ENCODE measurements at places on chromosomes 3 and 15. TPM values are rescaled to one million over a fixed set of nuclear protein-coding genes. Genes with fewer than 3 reads are reported as not detected.
A peak's percentile ranks its signal among the peaks of the same experiment; 100 is the strongest.

- no peak for DNase-seq
- no peak overlapping the region for H3K4me3 ChIP-seq
- H3K36me3 ChIP-seq = no peaks in the 10 kb centered on the region
- H3K27ac ChIP-seq = no peak overlapping the region
- H3K4me1 ChIP-seq = no peaks in the 10 kb centered on the region
- H3K27me3 ChIP-seq = no peaks in the 10 kb centered on the region
Observed at GRCh38 chr3:7074217-7074616, 213.3 kb downstream of the GRM7 start.

GRCh38 chr15:51904931-51905330, 66.6 kb downstream of the LEO1 start:
- H3K4me3 ChIP-seq = peak overlapping the region; percentile 66
- peaks cover 3% of the 10 kb centered on the region for H3K27me3 ChIP-seq
- peak; percentile 28 for DNase-seq

- no peaks in the 10 kb centered on the region for H3K36me3 ChIP-seq
- H3K27ac ChIP-seq = no peak within 1 kb of the TSS
- peaks cover 14% of the 10 kb centered on the region for H3K4me1 ChIP-seq
- peaks cover 24% of the 10 kb centered on the region for H3K27me3 ChIP-seq
Observed at GRCh38 chr3:184261270-184261853, at the start of gene CAMK2N2. Gene CAMK2N2 (minus strand): TSS chr3:184261553. CDS start chr3:184261285, 268 bp downstream.

GRCh38 chr3:155554777-155555451, 190.0 kb downstream of the PLCH1 start:
- H3K27me3 ChIP-seq = no peaks in the 10 kb centered on the region
- no peaks in the 10 kb centered on the region for H3K36me3 ChIP-seq
- H3K4me1 ChIP-seq = no peaks in the 10 kb centered on the region
- no peak for DNase-seq
- H3K4me3 ChIP-seq = no peak overlapping the region
- H3K27ac ChIP-seq = no peak overlapping the region

DNA sequence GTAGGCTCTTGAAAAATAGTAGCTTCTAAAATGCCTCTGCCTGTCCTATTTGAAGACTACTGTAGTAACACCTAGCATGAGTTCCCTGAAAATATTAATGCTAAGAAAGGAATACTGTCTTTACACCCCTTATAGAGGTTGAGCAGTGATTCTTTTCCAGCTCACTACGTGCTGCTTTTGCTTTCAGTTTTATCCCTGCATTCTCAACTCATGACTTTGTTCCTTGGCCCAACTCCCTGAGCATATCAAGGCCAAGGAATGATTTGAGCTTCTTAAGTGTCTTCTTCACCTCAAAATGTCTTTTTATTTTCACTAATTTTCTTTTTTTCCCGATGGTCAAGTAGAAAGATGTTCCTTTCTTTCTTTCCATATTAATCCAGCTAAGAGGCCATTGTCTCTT, 16.5 kb upstream of the P2RY13 start:
- H3K4me3 ChIP-seq = peak overlapping the region; percentile 79
- H3K36me3 ChIP-seq = no peaks in the 10 kb centered on the region
- H3K27ac ChIP-seq = no peak overlapping the region
- H3K27me3 ChIP-seq = peaks cover 3% of the 10 kb centered on the region
- DNase-seq = peak; percentile 55

- no peak overlapping the region for H3K27ac ChIP-seq
- peaks cover 24% of the 10 kb centered on the region for H3K4me1 ChIP-seq
- H3K36me3 ChIP-seq = peaks cover 13% of the 10 kb centered on the region
- no peak for DNase-seq
- H3K4me3 ChIP-seq = no peak overlapping the region
Observed at GRCh38 chr15:31111091-31111647, 9.6 kb upstream of the TRPM1 start.

DNA sequence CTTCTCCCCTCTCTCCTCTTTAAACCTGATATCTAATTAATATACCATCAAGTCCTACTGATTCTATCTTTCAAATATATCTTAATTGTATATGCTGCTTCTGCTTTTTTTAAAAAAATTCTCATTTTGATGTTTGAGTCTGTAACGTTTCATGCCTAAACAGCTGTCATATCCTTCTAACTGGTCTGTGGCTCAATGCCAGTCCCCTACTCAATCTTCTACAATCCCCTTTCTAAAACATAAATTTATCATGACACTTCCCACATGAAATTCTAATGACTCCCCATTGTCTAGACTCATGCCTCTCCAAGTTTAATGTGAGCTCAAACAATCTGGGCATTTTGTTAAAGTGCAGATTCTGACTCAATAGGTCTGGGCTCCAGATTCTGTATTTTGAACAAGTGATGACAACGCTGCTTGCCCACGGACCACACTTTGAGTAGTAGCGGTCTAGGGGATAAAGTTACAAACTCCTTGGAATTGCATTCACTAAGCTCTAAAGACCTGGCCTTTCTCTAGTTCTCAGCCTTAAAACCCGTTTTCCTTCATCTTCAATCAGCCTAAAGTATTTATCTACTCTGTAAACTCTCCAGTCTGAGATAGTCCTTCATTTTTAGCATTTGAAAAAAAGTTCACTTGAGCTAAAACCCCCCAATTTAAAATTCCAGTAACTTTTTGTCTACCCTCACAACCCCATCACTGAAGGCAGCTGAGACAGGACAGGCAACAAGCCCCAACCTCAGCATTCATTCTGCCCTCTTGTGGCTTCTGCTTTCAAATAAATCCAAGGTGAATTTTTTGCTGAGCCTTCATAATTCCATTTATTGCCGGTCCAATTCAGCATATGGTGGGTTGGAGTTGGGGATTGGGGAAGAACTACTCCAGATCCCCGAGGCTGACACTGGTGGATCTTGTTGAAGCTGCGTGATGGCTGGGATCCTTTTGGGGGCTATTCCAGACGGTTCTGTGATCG, 88.1 kb upstream of the THRB start:
- H3K4me1 ChIP-seq = no peaks in the 10 kb centered on the region
- H3K36me3 ChIP-seq = no peaks in the 10 kb centered on the region
- no peak overlapping the region for H3K27ac ChIP-seq
- DNase-seq = no peak
- no peaks in the 10 kb centered on the region for H3K27me3 ChIP-seq

- no peaks in the 10 kb centered on the region for H3K27me3 ChIP-seq
- no peak overlapping the region for H3K27ac ChIP-seq
- DNase-seq = no peak
- peaks cover 29% of the 10 kb centered on the region for H3K4me1 ChIP-seq
- H3K4me3 ChIP-seq = no peak overlapping the region
Observed at GRCh38 chr15:59013246-59013873, 25.9 kb downstream of the RNF111 start.

DNA sequence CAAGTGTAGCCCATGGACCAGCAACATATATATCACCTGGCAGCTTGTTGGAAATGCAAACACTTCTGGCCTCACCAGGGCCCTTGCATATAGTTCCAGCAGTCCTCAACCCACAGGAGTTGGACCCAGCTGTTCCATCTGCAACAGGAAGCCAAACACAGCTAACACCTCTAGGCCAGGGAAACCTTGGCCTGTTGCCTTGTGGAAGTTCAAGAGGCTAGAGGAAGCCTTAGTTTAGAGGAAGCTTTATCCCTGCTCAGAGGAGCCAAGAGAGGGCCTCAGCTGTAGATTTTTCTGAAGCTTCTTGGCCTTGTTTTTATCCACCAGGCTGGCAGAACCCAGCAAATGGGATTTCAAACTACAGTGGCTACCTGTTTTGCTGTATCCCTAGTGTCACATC, 11.4 kb downstream of the FHIT start:
- no peaks in the 10 kb centered on the region for H3K36me3 ChIP-seq
- H3K4me3 ChIP-seq = no peak overlapping the region
- DNase-seq = no peak
- H3K27me3 ChIP-seq = no peaks in the 10 kb centered on the region

DNA sequence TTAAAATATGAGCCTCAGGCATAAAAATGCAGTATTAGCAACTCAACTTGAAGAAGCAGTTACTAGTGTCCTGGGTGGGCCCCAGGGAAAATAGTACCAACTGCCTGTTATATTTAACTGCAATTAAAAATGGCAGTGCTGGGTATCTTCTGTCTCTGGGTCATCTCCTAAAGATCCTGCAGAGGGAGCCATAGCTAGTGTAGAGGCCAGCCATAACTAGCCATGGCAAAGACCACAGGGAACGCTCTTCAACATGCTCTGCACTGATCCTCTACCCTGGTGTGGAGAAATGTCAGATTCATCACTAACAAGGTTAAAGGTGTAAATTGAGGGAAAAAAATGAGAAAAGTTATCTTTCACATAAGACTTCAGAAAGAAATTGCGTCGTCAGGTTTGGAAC, 181.3 kb downstream of the SNRPN start:
- no peaks in the 10 kb centered on the region for H3K4me1 ChIP-seq
- H3K27me3 ChIP-seq = peaks cover 3% of the 10 kb centered on the region
- no peak for DNase-seq
- H3K4me3 ChIP-seq = no peak overlapping the region
- no peaks in the 10 kb centered on the region for H3K36me3 ChIP-seq

- no peaks in the 10 kb centered on the region for H3K27me3 ChIP-seq
- peaks cover 11% of the 10 kb centered on the region for H3K36me3 ChIP-seq
- H3K27ac ChIP-seq = peak overlapping the region; percentile 58
- H3K4me3 ChIP-seq = no peak overlapping the region
Observed at GRCh38 chr3:188680189-188680588, 491.6 kb upstream of the TPRG1 start.

DNA sequence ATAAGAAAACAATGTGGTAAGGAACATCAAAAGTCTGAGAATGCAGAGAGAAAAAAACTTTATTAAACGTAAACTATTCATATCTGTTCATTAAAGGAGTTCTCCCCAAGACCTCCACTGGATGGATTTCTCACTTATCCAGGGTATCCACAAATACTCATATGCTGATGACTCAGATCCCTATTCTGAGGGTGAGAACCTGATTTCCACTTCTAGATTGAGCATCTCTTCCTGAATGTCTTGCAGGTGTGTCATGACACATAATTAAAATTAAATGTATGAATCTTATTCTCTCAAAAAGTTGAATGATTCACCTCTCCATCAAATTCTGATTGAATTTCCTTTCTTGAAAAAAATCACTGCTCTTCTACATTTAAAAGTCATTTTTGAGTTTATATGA, 199.9 kb downstream of the MFSD1 start:
- DNase-seq = no peak
- H3K4me1 ChIP-seq = no peaks in the 10 kb centered on the region
- H3K27me3 ChIP-seq = peaks cover 1% of the 10 kb centered on the region
- H3K4me3 ChIP-seq = no peak overlapping the region
- H3K27ac ChIP-seq = no peak overlapping the region
- no peaks in the 10 kb centered on the region for H3K36me3 ChIP-seq

DNA sequence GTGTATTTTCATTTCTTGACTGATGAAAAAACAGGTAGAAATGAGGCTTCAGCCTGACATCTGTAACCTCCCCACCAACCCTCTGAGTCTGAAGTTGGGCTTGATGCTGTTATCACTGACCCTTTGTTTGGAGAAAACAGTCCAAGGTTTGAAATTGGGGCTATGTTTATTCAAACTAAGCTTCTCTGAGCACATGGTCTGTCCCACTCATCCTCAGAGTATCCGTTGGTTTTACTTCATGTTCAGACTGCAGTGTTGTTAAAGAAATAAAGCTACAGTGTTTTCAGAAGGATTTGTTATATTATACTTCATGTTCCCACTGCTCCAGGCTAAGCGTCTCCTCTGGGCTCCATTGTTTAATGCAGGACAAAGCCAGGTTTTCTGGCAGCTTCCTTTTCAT, 6.0 kb downstream of the MAPKBP1 start:
- H3K4me1 ChIP-seq = peaks cover 79% of the 10 kb centered on the region
- H3K27ac ChIP-seq = peak overlapping the region; percentile 79
- 0 out of 2 replicates have a peak, but pooled peaks cover 5% of the 10 kb centered on the region for H3K36me3 ChIP-seq
- no peaks in the 10 kb centered on the region for H3K27me3 ChIP-seq
- DNase-seq = peak; percentile 35

DNA sequence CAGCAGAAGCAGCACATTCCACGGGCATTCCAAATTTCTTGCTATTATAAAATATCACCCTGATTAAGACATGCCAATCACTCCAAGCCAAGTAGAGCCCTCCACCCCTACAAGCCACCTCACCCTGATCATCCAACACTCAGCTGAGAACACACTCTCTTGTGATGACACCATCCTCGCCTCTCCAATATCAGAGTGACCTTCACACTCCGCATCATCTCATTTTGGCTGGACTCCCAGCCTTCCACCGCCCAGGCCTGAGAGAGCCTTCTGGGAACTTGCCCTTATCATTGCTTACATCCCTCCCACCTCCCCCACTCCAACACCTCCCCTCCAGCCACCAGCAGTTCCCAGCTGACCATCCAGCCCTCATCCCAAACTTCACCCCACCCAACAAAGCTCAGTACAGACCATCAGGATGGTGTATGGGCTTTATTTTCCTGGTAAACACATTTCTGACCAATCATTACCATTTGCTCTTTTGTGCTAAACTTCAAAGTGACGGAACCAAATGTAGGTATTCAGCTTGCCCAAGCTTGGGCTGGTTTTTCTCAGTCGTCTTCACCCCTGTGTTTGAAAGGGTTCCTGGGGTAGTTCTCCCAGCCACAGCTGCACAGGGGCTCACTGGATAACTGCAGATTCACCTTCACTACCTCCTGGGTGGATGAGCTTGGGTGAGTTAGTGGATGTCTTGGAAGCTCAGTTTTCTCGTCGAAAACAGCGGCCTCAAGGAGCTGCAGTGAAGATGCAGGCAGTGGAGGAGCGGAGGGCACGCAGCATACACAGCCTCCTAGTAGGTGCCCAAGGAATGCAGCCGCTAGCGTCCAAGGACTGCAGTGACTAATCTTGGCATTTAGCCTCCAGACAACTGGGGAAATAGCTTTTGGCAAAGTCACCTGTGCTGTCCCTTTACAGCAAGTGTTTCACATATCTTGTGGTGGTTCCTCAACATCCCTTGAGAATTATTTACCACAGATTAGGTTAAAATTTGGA, 115.1 kb downstream of the LIPC start:
- H3K36me3 ChIP-seq = no peaks in the 10 kb centered on the region
- DNase-seq = peak; percentile 93
- H3K4me1 ChIP-seq = peaks cover 59% of the 10 kb centered on the region
- H3K27ac ChIP-seq = peak overlapping the region; percentile 77
- peaks cover 9% of the 10 kb centered on the region for H3K27me3 ChIP-seq

GRCh38 chr15:101675796-101676582, 23.8 kb upstream of the TM2D3 start:
- peak overlapping the region; percentile 92 for H3K27ac ChIP-seq
- peaks cover 1% of the 10 kb centered on the region for H3K27me3 ChIP-seq
- H3K36me3 ChIP-seq = peaks cover 41% of the 10 kb centered on the region
- H3K4me3 ChIP-seq = peak overlapping the region; percentile 82

- H3K27me3 ChIP-seq = peaks cover 2% of the 10 kb centered on the region
- H3K4me3 ChIP-seq = peak overlapping the region; percentile 89
- DNase-seq = peak; percentile 85
- H3K27ac ChIP-seq = peak overlapping the region; percentile 98
- H3K4me1 ChIP-seq = peaks cover 84% of the 10 kb centered on the region
Observed at GRCh38 chr15:90414408-90415028, 26.5 kb downstream of the IQGAP1 start.

GRCh38 chr3:71921036-71921435, 136.1 kb upstream of the PROK2 start:
- no peak for DNase-seq
- H3K27me3 ChIP-seq = peaks cover 32% of the 10 kb centered on the region
- H3K4me1 ChIP-seq = no peaks in the 10 kb centered on the region
- H3K36me3 ChIP-seq = no peaks in the 10 kb centered on the region

GRCh38 chr15:59291213-59291549, 81.5 kb downstream of the MYO1E start:
- H3K27ac ChIP-seq = no peak overlapping the region
- DNase-seq = no peak
- H3K27me3 ChIP-seq = no peaks in the 10 kb centered on the region
- no peak overlapping the region for H3K4me3 ChIP-seq
- H3K4me1 ChIP-seq = peaks cover 67% of the 10 kb centered on the region
- peaks cover 12% of the 10 kb centered on the region for H3K36me3 ChIP-seq

GRCh38 chr3:77906102-77906709, 866.3 kb downstream of the ROBO2 start:
- H3K36me3 ChIP-seq = no peaks in the 10 kb centered on the region
- no peak for DNase-seq
- no peaks in the 10 kb centered on the region for H3K4me1 ChIP-seq
- H3K4me3 ChIP-seq = no peak overlapping the region

The TRAIP gene
- 8.3 TPM for total RNA-seq

The CMTM6 gene
- 55.8 TPM for total RNA-seq

The SLC38A3 gene
- total RNA-seq = not detected

All from HFFc6 (cell line).